ENCODE measurements at places on chromosomes 1 and 21. TPM values are rescaled to one million over a fixed set of nuclear protein-coding genes. Genes with fewer than 3 reads are reported as not detected.

GRCh38 chr1:223628233-223629125 is 37.0 kb downstream of the CAPN8 start:
- peak; percentile 39 for DNase-seq

- no peak for DNase-seq
These were observed 3.1 kb downstream of the TINAGL1 start for GRCh38 chr1:31579374-31579773.

DNA sequence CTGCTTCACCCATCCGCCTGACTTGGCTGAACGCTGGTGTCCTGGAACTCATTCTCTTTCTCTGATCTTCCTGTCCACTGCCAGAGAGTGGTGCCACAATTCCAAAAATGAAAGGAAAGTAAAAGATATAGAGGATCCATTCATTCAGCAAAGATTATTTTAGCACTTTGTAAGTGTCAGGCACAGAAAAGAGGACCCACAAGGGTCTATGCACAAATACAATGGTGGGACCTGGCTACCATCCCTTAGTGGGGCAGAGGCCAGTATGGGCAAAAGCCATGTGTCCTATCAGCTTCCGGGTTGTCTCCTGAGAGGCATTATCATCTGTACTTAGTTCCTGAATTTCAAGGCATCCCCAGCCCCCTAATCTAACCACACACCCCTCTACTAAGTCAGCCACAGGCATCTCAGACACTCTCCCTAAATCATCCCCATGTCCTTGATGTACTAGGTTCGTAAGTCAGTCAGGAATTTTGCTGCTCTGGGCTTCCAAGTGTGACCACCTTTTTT is 19.0 kb downstream of the SSR2 start:
- no peak for DNase-seq

- DNase-seq = no peak
These were observed 22.9 kb downstream of the PUM1 start for GRCh38 chr1:31042656-31043055.

The S100A16 gene
- 22.1 TPM for total RNA-seq

- no peak for DNase-seq
These were observed 15.5 kb upstream of the SFT2D2 start for GRCh38 chr1:168210312-168210711.

GRCh38 chr1:93304716-93305138 is 41.0 kb upstream of the DR1 start:
- DNase-seq = no peak

GRCh38 chr1:56442290-56442877 is 137.0 kb downstream of the PLPP3 start:
- no peak for DNase-seq

GRCh38 chr21:45447821-45448220 is 42.9 kb downstream of the COL18A1 start:
- DNase-seq = no peak

DNA sequence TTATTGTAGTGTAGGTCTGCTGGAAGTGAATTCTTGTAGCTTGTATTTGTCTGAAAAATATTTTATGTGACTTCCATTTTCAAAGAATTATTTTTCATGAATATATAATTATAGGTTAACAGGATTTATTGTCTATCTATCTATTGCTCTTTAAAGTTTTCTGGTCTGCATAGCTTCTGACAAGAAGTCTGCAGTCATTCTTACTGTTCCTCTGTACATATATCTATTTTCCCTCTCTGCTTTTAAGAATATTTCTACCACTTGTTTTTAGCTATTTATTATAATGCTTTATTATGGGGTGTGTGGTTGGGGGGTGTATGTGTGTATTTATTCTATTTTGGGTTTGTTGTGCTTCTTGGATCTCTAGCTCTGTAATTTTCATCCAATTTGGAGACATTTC is 77.4 kb downstream of the ETS2 start:
- DNase-seq = no peak

DNA sequence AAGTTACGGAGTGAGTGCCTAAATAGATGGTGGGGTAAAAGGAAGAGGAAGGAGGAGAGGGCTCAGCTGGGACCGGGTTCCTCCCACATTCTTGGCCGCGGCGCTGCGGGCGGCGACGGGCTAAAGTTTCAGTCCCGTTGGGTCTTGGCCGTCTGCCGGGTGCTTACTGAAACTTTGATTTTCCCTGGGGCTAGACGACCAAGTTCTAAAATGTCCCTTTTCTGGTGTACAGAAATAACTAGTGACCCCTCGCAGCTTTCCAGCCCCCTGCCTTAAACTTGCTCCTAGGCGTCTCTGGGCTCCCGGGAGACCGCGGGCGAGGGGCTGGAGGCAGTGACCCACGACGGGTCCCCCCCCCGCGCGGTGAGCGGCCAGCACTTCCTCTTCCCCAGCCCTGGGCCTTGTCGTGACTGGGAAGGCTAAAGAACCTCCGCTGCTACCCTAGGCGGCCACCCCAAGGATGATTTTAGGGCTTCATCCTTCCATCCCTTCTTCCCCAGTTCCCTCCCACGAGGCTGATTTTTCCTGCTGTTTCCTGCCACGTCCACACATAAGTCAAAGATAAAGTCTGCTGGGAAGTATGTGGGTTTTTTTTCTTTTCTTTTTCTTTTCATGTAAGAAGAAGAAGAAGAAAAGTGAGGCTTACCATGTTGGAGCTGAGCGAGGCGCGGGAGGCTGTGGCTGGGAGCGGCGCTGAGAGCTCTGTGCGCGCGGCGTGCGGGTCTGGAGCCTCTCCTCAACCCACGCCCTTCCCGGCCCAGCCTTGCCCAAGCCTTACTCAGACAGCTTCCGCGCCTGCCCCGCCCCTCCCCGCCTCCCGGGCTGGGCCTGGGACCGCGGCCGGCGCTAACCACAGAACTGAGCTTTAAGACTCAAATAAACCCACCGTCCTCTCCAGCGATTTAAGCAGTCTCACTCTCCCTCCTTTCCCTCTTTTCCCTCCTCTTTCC is at the start of gene S100A11:
TSS of gene S100A11 (minus strand) at position 738 of the 950 bp plus-strand sequence. CDS start at position 649, 89 bp downstream.
- peak; percentile 84 for DNase-seq

Data from mesothelial cell of epicardium (in vitro differentiated cells).